ENCODE measurements at places on chromosomes 16 and 17.

GRCh38 chr16:85675251-85675874, 13.4 kb downstream of the GINS2 start:
- no peak for DNase-seq

- no peak for DNase-seq
Measured at GRCh38 chr17:48187872-48188608, 80.5 kb downstream of the SNX11 start.

- no peak for DNase-seq
Measured at GRCh38 chr16:12470311-12471229, 333.1 kb downstream of the CPPED1 start.

DNA sequence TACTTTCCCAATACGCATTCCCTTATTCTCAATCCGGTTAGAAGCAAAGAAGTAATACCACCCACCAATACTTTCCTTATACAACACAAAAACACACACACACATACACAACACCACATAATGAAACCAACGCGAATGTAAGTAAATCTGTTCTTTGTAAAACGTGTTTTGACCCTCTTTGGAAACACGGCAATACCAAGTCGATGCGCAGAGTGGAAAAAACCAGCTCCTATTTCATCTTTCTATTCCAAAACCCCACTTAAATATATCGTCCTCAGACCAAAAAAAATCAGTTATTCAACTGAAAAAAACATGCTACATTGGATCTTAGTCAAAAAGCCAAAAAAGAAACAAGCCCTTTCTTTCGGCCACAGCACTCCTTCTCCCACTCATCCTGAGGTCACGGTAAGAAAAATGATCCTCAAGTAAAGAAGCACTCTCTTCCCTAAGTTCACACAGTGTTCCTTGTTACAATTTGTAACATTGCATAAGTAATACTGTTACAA, 31.0 kb upstream of the ARL4D start:
- no peak for DNase-seq

GRCh38 chr16:77896415-77897128, 108.2 kb downstream of the VAT1L start:
- DNase-seq = no peak

DNA sequence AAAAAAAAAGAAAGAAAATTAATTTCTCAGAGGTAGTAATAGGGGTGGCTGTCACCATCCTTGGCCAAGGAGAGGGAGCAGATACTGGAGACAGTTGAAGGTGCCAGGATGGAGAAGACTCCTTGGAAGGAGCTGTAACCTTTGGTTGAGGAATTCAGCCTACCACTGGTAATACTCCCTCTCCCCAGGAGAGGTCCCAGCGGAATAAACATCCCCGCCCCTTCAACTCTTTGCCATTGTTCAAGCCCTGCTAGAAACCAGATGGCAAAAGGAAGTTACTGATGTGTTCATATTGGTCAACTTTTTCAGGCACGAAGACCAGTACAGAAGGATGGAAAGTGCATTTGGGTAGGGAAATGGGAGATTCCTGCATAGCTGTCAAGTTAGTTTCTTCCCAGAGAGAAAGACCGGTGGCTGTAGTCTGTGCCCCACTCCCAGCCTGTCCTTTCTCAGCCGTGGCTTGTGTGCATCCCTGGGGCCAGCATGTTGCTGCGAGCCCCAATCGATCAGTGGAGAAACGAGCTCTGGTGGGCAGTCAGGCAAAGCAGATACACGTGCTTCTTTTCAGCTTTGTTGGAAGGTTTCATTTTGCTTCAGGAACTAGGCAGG, 612.1 kb downstream of the MAF start:
- no peak for DNase-seq

DNA sequence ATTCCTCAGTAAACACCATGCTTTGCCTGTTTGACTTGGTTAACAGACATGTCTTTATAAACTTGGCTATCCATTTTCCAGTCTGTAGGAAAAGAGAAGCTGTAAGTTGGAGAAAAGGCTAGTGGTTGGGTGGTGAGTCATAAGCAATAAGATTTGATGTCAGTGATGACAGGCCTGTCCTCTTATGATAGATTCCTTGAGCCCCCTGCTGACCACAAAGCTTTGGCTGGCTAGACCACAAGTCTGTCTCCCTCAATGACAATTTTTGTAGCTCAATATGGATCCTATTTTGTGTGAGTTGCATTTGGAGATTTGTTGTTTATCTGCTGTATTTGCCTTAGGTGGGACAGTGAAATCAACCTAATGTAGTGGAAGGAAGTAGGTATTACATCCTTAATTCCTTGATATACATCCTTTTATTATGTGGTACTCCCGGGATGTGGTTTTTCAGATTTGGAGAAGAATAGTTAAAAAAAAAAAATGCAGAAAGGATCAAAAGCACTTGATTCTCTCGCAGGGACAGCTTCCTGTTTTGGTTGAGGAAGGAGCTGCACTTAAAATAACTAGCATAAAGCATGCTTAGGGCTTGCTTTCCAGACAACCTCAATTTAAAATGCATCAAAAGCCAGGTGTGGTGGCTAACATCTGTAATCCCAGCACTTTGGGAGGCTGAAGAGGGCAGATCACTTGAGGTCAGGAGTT, 67.4 kb downstream of the SIAH1 start:
- no peak for DNase-seq

DNA sequence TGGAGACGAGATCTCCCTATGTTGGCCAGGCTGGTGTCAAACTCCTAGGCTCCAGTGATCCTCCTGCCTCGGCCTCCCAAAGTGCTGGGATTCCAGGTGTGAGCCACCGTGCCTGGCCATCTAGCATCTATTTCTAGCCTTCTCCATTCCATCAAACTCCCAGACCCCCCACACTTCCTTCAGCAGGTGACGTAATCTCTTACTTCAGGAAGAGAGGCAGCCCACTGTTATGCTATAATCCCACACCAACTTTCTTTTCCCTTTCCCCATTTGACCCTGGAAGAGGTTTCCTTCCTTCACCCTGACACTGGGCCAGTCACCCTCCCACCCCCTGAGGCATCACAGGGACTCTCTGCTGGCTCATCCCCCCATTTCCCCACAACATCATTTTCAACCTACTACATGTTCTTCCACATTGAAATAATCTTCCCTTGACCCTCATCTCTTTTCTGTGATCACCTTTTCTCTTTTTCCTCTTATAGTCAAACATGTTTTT, 7.6 kb downstream of the ITGA2B start:
- no peak for DNase-seq

DNA sequence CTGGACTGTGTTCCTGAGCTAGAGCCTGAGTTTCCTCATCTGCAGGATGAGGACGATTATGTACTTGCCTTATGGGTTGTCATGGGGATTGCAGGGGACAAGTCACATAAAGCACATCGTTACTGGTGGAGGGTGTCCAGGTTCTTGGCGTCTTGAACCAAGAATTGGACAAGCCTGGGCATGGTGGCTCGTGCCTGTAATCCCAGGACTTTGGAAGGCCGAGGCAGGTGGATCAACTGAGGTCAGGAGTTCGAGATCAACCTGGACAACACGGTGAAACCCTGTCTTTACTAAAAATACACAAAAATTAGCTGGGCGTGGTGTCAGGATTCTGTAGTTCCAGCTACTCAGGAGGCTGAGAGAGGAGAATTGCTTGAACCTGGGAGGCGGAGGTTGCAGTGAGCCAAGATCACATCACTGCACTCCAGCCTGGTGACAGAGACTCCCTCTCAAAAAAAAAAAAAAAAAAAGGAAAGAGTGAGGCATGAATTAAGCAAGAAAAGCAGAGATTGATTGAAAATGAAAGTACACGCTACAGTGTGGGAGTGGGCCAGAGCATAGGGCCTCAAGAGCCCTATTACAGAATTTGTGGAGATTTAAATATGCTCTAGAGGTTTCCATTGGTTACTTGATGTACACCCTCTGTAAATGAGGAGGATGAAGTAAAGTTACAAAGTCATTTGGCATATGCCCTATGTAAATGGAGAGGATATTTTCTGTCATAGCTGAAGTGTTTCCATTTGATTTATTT, 30.7 kb downstream of the ADGRG5 start:
- DNase-seq = no peak

GRCh38 chr16:69408475-69408874, 15.9 kb upstream of the CYB5B start:
- DNase-seq = no peak

DNA sequence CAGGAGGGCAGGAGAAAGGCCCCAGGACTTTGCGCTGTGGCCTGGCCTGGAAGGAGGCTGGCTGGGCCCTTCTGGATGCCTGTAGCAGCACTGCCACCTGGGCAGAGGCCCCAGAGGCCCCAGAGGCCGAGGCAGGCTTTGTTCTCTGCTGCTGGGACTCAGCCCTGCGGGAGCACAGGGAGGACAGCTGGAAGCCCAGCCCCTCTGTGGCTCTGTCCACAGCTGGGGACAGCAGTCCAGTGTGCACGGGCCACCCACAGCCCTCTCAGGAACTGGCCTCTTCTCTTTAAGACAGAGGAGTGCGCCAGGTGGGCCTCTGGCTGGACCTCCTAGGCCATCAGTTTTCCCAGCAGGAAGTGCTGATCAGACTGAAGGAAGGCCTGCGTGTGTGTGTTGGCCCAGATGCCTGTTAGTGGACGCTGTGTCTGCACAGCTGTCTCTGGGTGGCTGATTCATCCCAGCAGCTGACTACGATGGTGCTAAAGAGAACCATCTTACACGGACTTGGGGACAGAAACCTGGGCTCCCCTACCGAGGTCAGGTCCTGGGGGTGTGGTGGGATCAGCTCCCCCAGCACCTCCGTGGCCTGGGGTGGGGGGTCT, 26.9 kb upstream of the ZNF750 start:
- no peak for DNase-seq

- no peak for DNase-seq
Measured at GRCh38 chr17:67262435-67263117, 17.6 kb upstream of the HELZ start.

- DNase-seq = no peak
Measured at GRCh38 chr17:4479982-4480751, 18.5 kb upstream of the SPNS2 start.

GRCh38 chr17:55722742-55723487, at the start of gene TMEM100:
TSS of gene TMEM100 (minus strand) at chr17:55722864. CDS start at chr17:55721070, 1,794 bp downstream.
- no peak for DNase-seq

- no peak for DNase-seq
Measured at GRCh38 chr17:50465635-50466034, 3.0 kb downstream of the CHAD start.

DNA sequence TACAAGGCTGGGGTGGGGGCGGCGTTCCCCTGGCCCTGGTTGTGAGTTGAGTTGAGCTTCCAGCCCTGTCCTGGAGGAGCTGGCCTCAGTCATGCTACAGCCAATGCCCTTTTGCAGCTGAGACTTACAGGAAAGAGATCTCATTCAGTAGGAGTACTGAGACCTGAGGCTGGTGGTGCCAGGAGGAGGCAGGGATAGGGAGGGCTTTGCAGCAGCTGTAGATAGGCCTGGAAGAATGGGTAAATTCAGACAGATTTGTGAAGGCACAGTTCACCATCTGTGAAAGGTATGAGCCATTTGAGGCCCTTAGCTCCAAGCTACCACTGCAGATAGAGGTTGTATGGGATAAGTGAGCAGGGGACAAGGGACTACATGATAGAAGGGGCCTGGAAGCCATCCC, 5.6 kb downstream of the STX4 start:
- DNase-seq = no peak
